C1 segment of cervical spinal cord (tissue), 14 donors: ENCODE measurements at places on chromosomes 16 and 17.

GRCh38 chr16:78340590-78340989, 241.1 kb downstream of the WWOX start:
- DNase-seq = no peak

- DNase-seq = no peak
Measured at GRCh38 chr17:58338454-58338840, 9.9 kb upstream of the TSPOAP1 start.

GRCh38 chr16:53743149-53743566, 39.2 kb downstream of the FTO start:
- DNase-seq = no peak

DNA sequence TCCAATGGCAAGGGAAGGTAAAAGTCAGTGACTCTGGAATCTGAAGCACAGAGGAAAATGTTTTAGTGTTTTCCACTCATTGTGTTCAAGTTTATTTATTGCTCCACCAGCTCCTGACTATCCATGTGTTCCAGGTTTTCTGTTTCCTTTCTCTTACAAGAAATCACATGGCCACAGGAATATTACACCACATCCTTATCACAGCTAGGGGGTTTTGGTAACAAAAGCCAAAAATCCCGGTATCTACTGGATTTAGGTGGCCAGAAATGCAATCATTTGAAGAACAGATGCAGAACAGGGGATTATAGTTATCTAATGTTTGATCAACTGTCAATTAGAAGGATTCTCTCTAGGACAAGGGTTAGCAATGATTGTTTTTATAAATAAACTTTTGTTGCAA, 47.9 kb downstream of the STH start:
- DNase-seq = no peak
